Esophagus squamous epithelium (tissue), 5 donors: ENCODE measurements at places on chromosomes 4 and X.
A peak's percentile ranks its signal among the peaks of the same experiment; 100 is the strongest.

- no peaks in the 10 kb centered on the region for H3K36me3 ChIP-seq
- no peaks in the 10 kb centered on the region for H3K27me3 ChIP-seq
- no peak for DNase-seq
- H3K4me1 ChIP-seq = no peaks in the 10 kb centered on the region
Observed at GRCh38 chr4:149752729-149753128, 62.9 kb downstream of the IQCM start.

DNA sequence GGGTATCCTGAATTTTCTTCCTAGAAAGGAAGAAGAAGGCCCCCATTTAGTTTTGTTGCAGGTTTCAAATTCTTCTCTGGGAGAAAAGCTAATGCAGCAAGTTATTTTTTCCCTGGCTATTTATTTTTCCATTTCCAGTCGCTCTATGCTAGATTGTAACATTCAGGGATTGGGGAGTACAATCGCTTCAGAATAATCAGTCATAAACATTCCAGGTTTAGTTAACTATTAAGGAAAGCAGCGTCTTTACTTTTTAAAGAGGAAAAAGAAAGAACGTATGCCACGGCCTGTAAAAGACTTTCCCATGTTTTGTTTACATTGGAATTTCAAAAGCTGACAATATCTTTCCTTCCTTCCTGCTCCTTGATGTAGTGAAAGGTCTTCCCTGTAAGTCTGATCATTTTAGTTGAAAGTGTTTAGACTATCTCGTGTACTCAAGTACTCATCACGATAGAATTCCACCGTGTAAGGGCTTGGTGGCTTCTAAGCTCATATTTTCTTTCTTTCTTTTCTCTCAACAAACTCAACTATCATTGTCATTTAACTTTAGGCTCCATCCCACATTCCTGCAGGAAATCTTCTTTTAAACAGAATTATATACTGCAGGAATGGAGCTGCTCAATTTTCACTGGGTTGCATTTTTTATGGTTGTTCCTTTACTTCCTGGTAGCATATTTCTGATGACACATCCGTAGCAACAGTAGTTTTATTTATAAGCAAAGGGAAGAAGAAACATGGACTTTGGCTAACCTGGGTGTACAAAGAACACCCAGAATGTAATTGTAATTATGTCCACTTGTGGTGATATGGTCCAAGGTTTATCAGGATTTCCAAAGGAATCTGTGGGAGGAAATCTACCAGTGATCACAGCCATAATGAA, 213.1 kb upstream of the FAT1 start:
- no peak overlapping the region for H3K27ac ChIP-seq
- no peak for DNase-seq
- H3K27me3 ChIP-seq = no peaks in the 10 kb centered on the region

DNA sequence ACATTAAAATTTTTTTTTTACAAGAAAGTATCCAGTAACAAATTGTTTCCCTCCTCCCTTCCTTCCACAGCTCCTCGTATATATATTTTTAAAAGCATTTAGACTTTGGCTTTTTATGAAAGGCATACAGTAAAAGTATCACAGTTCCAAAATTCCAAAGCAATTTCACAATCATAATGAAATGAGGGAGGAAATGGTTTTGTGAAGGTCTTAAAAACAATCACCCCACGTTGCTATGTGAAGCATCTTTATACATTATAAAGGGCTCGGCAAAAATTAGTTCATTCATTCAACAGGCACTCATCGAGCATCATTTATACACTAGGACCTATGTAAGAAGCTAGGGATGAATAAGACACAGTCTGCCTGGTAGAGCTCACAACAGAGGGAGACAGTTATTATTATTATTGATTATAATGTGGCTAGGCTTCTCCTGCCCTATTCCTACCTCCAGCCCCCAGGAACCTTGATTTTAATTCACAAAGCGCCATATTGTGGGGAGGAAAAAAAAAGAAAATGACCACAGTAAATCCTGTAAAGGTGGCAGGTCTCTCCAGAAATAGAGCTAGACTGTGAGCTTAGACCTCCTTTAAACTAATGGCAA, 239.9 kb downstream of the MAML3 start:
- H3K4me1 ChIP-seq = peaks cover 35% of the 10 kb centered on the region
- H3K4me3 ChIP-seq = no peak overlapping the region
- H3K27me3 ChIP-seq = no peaks in the 10 kb centered on the region
- H3K27ac ChIP-seq = peak overlapping the region; percentile 1
- no peaks in the 10 kb centered on the region for H3K36me3 ChIP-seq
- DNase-seq = no peak

DNA sequence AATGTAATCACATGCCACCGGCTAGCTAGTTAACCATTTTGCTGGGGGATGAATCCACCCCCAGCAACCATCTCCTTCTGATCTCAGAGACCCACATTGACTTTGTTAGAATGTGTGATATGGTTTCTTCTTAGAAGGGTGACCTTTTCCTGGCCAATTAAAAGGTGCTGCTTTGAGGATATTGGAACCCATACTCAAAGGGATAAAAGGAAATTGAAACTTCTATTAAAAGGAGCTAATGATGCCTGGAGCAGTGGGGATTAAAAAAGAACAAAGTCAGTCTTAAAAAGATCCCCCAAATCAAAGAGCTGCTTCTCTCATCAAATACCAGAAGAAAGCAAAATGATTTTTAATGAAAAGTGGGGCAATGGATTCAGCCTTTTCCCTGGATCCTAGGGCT, 214.1 kb downstream of the SHROOM3 start:
- no peaks in the 10 kb centered on the region for H3K36me3 ChIP-seq
- H3K27me3 ChIP-seq = no peaks in the 10 kb centered on the region
- no peak overlapping the region for H3K4me3 ChIP-seq
- DNase-seq = no peak

- no peaks in the 10 kb centered on the region for H3K36me3 ChIP-seq
- H3K4me3 ChIP-seq = no peak overlapping the region
- H3K4me1 ChIP-seq = no peaks in the 10 kb centered on the region
- no peak overlapping the region for H3K27ac ChIP-seq
Observed at GRCh38 chr4:101198682-101199339, 148.5 kb downstream of the PPP3CA start.

DNA sequence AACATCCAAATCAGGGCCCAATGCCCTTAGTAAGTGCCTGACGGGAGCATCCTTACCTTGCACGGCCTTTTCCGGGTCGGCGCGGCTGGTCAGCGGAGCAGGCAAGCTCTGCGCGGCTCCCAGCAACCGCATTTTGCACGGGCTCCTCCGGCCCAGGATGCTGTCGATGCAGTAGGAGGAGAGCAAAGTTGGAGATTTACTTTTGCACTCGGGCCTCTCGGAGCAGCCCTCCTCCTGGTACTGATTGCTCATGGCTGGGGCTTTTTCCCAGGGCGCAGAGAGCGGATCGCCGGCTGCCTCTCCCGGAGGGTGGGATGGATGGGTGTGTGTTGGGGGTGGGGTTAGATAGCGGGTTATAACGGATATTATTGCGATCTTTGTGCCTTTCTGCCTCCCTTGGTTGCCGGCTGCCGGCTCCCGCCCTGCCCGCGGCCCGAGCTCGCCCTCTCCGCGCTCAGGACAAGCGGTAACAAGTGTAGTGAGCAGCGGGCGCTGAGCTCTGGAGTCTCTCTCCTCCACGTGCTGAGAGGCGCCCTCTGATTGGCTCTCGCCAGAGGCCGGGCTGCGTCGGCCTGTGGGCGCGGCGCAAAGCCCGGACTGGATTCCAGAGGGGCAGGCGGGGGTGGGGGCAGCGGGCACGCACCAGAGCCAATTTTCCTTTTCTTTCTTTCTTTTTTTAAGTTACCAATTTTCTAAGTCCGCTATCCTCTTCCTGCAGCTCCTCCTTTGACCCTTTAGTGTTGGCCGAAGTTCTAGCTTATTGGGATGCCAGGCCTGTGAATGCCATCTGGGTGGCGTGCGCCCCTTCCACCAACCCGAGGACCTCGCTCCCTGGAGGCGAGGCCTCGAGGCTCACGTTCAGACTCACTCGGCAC, at the start of gene ARX:
Gene ARX, minus strand, starts transcription at position 480 of the 875 bp plus-strand sequence. Its CDS starts 228 bp downstream, at position 252.
- H3K4me1 ChIP-seq = peaks cover 16% of the 10 kb centered on the region
- peaks cover 33% of the 10 kb centered on the region for H3K27me3 ChIP-seq
- H3K36me3 ChIP-seq = no peaks in the 10 kb centered on the region

- H3K27me3 ChIP-seq = no peaks in the 10 kb centered on the region
- DNase-seq = no peak
- H3K36me3 ChIP-seq = no peaks in the 10 kb centered on the region
Observed at GRCh38 chr4:101682946-101683345, 107.6 kb upstream of the BANK1 start.

- no peaks in the 10 kb centered on the region for H3K27me3 ChIP-seq
- DNase-seq = no peak
- H3K4me3 ChIP-seq = no peak overlapping the region
- no peaks in the 10 kb centered on the region for H3K4me1 ChIP-seq
- H3K27ac ChIP-seq = no peak overlapping the region
- no peaks in the 10 kb centered on the region for H3K36me3 ChIP-seq
Observed at GRCh38 chr4:154184238-154184637, 307.4 kb downstream of the DCHS2 start.

- H3K27me3 ChIP-seq = no peaks in the 10 kb centered on the region
- no peaks in the 10 kb centered on the region for H3K36me3 ChIP-seq
- no peak overlapping the region for H3K27ac ChIP-seq
- DNase-seq = no peak
- H3K4me1 ChIP-seq = no peaks in the 10 kb centered on the region
Observed at GRCh38 chr4:77629885-77630284, 24.3 kb downstream of the CXCL13 start.

GRCh38 chr4:87317527-87317926, 5.2 kb downstream of the HSD17B13 start:
- H3K4me1 ChIP-seq = no peaks in the 10 kb centered on the region
- H3K27me3 ChIP-seq = no peaks in the 10 kb centered on the region
- H3K4me3 ChIP-seq = no peak overlapping the region
- H3K27ac ChIP-seq = no peak overlapping the region

DNA sequence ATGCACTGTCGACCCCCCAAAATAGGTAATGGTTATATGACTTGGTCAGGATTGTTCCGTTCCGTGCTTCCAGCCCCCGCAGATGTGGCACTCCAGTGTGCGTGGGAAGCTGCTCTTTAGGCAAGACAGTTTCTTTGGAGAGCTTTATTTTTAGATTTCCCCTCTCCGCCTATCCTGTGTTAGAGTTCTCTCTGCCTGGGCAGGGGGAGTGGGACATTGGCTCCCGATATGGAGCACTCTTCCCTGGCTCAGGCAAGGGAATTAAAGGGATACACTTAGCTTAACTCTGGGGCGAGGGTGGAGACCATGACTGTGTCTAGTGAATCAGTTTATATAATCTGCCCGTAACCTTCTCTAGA, 36.0 kb downstream of the DLG3 start:
- H3K4me1 ChIP-seq = peaks cover 23% of the 10 kb centered on the region
- H3K36me3 ChIP-seq = no peaks in the 10 kb centered on the region
- no peak for DNase-seq
- H3K27me3 ChIP-seq = no peaks in the 10 kb centered on the region
- H3K4me3 ChIP-seq = no peak overlapping the region

- no peaks in the 10 kb centered on the region for H3K36me3 ChIP-seq
- H3K4me3 ChIP-seq = no peak overlapping the region
- DNase-seq = no peak
- H3K27ac ChIP-seq = no peak overlapping the region
- H3K4me1 ChIP-seq = no peaks in the 10 kb centered on the region
Observed at GRCh38 chr4:25663781-25664180, 8.1 kb downstream of the SLC34A2 start.

DNA sequence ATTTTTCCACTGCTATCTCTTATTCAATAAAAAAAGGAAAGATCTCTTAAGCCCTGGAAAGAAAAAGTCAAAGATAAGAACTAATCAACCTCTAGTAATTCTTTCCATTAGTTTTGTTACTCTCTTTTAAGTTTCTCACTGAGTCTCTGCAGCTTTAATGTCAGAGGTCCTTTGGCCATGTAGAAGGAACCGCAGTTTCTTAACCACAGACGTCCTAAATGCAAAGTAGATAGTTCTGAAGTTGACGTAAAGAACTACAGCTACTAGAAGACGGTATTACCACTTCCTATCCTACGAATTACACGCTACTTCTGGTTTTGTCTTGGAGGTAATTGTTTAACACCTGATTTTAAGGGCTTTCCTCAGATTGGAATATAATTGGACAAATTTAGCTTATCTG, 325.9 kb downstream of the ANKRD50 start:
- no peak overlapping the region for H3K4me3 ChIP-seq
- no peaks in the 10 kb centered on the region for H3K4me1 ChIP-seq
- H3K27ac ChIP-seq = no peak overlapping the region
- no peaks in the 10 kb centered on the region for H3K36me3 ChIP-seq
- DNase-seq = no peak

GRCh38 chr4:163191999-163192398, 25.3 kb upstream of the NAF1 start:
- DNase-seq = no peak
- no peaks in the 10 kb centered on the region for H3K27me3 ChIP-seq
- no peak overlapping the region for H3K4me3 ChIP-seq
- H3K36me3 ChIP-seq = no peaks in the 10 kb centered on the region
- no peaks in the 10 kb centered on the region for H3K4me1 ChIP-seq
- H3K27ac ChIP-seq = no peak overlapping the region

- no peak for DNase-seq
- H3K27ac ChIP-seq = no peak overlapping the region
Observed at GRCh38 chrX:33156152-33156726, 55.1 kb downstream of the DMD start.

DNA sequence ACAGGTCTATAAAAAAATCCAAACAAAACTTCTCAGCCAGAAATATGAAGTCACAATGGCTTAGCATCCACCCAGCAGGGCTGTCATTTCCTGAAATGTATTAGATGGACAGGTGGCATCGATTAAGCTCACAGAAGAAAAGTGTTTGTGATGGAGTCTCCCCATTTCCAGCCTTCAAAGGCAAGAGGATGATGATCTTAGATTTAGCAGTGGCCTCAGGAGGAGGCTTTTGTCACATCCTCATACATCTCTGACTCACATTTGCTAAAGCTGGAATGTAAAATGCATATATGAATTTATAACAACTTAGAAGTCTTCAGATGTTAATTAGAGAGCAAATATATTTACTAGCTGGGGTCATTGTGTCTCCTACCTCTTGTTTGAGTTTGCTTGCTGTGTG, 441.9 kb downstream of the SPRY1 start:
- H3K27me3 ChIP-seq = no peaks in the 10 kb centered on the region
- H3K4me1 ChIP-seq = no peaks in the 10 kb centered on the region
- no peaks in the 10 kb centered on the region for H3K36me3 ChIP-seq
- H3K4me3 ChIP-seq = no peak overlapping the region

- no peak overlapping the region for H3K4me3 ChIP-seq
- no peaks in the 10 kb centered on the region for H3K4me1 ChIP-seq
- no peaks in the 10 kb centered on the region for H3K27me3 ChIP-seq
- H3K27ac ChIP-seq = no peak overlapping the region
- no peaks in the 10 kb centered on the region for H3K36me3 ChIP-seq
Observed at GRCh38 chr4:41427931-41428600, 109.9 kb upstream of the LIMCH1 start.

DNA sequence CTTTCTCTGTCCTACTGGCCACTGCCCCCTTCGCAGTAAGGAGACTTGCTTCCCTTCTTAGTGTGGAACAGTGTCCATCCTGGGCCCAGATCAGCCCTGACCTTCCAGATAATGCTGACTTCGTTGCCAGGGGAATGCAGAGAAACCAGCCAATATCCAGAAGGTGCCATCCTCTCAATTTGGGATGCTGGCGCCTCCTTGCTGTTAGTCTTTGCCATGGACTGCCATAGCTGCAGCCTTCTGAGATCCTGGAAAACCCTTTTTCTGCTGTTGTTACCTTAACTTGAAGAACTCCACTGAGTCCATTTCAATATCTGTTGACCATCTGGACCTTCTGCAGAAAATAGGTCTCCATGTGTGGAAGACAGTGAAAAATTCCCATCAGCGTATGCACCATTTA, 21.8 kb downstream of the RAI2 start:
- no peak overlapping the region for H3K27ac ChIP-seq
- H3K4me1 ChIP-seq = no peaks in the 10 kb centered on the region
- H3K27me3 ChIP-seq = no peaks in the 10 kb centered on the region
- H3K4me3 ChIP-seq = no peak overlapping the region
